T-helper 2 cell treated with Interferon-gamma antibody and Interleukin-4, amounts not matched to agents 5 μg/mL and 100 μg/mL, for 36 hours (primary cell): ENCODE measurements at places on chromosomes 3 and 15.
A peak's percentile ranks its signal among the peaks of the same experiment; 100 is the strongest.

- DNase-seq, result no peak
These were observed 70.7 kb downstream of the TNIK start for GRCh38 chr3:171389491-171389890.

DNA sequence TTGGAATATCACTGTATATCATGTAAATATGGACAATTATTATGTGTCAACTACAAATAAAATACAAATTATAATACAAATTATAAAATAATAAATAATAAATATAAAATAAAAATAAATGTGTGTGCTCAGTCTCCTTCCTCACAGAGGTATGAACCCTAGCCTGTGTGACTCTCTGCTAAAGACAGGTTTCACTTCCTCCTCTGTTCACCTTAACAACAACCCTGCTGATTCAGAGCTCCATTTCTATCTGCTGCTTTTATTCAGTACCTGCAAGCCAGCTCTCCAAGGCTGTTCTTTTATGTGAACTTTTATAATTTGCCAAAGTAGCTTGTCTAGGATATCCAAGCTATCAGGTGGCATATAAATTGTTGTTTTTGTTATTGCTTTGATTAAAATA is 610.7 kb upstream of the GRM7 start:
- no peak for DNase-seq

DNA sequence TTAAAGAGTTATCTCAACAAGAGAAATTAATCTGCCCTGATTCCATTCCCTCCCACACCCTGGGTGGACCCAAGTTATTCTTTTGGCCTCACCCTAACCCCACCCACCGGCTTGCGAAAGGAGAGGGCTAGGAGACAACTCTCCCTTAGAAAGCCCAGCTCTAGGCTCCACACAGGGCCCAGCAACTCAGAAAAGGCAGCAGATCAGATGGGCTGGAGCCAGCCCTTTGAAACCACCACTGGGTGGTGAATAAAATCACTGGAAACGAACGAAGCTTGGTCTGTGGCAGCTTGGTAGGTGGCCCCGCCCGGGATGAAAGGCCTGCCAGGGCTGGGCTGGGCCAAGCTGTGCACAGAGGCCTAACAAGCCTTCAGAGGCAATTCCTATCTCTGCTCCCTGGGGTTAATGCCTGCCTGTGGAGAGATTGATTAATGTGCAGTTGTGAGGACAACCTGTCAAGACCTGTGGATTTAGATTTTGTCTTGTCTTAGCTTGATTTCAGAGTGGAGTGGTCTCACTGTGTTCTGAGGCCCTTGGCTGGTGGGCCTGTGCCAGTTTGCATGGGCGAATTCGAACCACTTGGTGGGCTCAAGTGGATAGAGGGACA is 38.8 kb downstream of the BHLHE40 start:
- no peak for DNase-seq

- no peak for DNase-seq
These were observed 16.2 kb upstream of the PSTPIP1 start for GRCh38 chr15:76978522-76979330.

- no peak for DNase-seq
These were observed 172.7 kb upstream of the ADAMTS9 start for GRCh38 chr3:64860536-64860870.

DNA sequence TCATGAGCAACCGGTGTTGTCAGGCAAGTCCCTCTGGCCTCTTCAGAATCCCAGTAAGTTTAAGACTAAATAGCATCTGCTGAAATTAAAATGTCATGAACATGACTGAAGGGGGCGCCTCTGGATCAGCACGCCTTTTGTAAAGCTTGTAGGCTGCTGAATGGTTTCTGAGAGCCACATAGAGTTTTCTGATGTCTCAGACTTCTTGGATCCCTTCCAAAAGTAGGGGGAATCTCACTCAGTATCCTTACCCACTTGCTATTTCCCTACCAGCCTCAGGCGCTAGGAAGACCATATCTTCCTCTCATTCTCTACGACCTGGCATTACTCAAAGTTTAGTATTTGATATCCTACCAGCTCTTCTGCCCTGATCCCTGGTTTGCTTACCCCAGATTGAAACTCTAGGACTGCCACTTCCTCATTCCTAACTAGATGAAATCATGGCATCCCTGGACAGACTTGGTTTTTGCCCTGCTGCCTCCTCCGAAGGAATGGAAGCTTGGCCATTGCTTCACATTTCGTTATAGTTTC is 62.7 kb upstream of the CD47 start:
- DNase-seq, result peak; percentile 42

DNA sequence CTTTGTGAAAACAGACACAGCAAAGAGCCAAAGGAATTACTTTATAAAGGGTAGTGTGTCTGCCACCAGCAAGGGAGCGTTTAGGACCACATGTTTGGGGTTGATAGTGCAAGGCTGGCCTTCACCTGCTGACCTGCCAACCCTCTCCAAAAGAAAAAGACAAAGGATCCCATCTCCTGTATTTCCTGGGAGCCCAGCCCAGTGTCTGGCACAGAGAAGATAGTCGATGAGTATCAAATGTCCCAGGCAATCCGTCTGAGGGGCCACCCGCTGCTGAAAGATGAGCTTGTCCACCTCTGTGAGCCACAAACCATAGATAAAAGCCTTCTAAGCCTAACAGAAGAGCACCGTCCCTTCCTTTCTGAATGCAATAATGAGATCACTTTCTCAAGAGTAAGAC is 154.8 kb upstream of the CTNNB1 start:
- no peak for DNase-seq

DNA sequence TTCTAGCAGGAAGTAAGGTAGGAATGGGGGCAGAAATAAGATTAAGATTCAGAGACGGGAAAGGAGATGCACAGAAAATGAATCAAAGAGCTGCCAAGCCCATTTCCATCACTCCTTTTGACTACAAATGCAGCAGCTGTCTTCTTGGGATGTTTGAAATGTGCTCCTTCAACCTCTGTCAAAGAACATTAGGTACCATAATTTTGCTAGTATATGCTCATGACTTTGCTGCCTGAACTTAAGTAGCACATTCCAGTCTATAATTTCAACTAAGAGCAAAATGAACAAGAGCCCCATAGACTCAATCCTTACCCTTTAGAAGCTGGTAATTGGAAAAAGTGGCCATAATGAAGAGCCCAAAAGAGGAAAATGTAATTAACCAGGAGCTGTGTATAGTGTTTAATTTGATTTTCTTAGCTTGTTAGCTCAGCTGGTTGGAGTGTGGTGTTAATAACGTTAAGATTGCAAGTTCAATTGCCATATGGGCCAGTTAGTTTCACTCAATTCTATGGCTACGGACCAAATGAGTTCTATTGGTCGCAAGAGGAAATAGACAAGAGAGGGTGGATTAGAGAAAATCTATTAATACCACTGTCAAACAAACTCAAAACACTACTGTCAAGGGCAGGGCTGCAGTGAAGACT is 349.9 kb downstream of the ZBBX start:
- no peak for DNase-seq

- no peak for DNase-seq
These were observed 77.2 kb downstream of the OSBPL10 start for GRCh38 chr3:31903686-31904431.

GRCh38 chr3:55405436-55405835 is 81.7 kb downstream of the WNT5A start:
- no peak for DNase-seq

GRCh38 chr3:73681610-73682009 is 56.9 kb upstream of the PDZRN3 start:
- DNase-seq, result no peak

DNA sequence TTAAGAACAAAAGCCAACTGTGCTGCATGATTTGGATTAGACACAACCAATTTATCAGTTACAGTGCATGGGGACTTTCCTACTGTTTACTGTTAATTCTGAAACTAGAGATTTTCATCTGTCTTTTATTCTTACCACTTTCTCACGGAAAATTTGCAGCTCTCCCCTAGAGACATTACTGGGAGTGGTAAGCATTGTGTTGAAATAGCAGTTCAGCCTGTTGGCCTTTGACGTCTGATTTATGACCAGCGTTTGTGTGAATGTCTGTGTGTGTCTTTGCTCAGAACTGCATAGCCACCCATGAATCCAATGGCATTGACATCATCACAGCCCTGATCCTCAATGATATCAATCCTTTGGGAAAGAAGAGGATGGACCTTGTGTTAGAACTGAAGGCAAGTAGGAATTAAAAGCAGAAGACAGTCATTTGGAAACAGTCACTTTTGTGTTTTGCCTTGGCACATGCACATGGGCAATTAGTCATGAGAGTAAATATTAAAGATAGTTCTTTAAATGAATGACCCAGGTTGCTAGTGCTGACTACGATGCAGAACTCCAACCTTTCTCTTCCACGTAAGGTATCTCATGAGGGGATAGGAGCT is 202.2 kb upstream of the BHLHE40 start:
- peak; percentile 61 for DNase-seq

GRCh38 chr15:39593656-39594445 is 13.0 kb downstream of the THBS1 start:
- DNase-seq, result no peak

GRCh38 chr3:105322570-105323273 is 44.0 kb upstream of the ALCAM start:
- DNase-seq, result no peak

DNA sequence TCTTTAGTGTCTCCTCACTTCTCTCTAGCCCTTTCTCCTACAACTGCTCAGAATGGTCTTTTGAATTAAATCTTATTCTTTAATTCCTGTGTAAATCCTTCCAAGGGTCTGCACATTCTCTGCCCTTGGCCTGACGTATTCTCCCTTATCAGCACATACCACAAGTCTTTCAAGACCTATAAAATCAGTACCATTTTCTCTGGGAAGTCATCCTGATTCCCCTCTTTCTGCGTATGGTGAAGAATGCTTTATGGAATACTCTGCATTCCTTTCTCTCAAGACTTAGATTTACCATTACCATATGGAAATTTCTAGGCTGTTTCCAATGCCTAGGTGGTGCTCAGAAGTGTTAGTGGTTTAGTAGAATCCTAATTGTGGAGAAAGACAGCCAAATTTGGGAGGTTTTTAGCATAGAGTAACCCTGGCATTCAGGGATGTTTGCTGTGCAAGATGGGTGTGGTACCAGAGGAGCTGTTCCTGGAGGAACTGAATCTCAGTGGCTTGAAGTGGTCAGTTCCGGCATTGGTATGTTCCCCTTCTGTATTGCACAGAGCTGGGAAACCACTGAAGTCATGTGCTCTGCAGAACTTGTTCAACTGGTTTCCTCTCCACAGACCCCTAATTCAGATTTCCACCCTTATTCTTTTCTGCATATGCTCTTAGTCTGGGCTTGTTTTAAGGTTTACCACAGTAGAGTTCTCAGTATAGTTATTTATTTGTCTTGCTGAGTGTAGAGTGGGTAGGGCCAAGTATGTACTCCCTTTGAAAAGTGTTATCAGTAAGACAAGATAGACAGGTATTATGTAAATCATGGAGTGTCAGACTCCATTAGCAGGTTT is 24.5 kb downstream of the IQGAP1 start:
- DNase-seq, result no peak

GRCh38 chr3:70919661-70920060 is 607.2 kb upstream of the MDFIC2 start:
- no peak for DNase-seq

DNA sequence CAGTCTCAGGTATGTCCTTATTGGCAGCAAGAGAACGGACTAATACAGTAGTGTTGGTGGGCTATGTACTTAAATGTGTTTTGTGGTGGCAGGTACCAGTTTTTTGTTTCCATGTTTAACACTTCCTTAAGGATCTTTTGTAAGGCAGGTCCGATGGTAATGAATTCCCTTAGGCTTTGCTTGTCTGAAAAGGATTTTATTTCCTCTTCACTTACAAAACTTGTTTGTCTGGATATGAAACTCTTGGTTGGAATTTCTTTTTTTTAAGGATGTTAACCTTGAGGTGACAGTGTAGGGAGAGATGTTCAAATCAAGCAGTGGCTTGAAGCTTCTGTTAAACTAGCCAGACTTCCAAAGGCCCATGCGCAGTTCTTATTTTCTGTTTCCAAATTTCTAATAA is 122.2 kb upstream of the FGF7 start:
- no peak for DNase-seq

- no peak for DNase-seq
These were observed 542.7 kb upstream of the ADAMTS9 start for GRCh38 chr3:65230261-65231139.

GRCh38 chr15:88791637-88792036 is 11.6 kb upstream of the ACAN start:
- DNase-seq, result no peak

- DNase-seq, result no peak
These were observed 404.6 kb downstream of the WDR72 start for GRCh38 chr15:53354874-53355273.

DNA sequence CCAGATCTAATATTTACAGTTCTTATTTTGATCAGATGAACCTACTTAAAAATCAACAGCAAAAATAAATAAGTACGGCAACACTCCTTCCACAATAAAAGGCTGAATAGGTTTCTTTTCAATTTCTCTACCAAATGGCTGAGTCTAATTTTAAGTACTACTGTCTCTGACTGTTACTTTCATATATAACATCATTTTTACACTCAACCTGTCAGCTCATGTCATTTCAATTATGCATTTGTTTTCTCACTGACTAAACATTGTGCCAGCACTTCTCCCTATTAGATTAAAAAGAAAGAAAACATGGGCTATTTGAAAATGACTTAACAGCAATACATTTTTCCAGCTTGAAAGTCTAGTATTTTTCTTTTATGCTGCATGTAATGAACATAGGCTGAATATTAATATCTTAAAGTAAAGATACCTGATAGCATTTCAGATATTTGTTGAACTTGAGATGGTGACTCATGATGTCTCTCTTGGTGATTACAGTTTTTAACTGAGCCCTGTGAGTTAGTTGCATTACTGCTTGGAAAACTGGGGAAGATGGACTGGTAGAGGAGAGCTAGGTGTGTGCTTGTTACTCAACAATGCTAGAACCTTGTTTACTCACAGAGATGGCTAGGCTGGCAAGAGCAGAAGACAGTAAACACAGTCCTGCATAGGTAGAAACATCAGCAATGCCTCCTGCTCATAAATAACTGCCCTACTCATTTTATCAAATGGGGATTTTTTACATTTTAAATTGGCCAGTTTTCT is 73.9 kb downstream of the PEX5L start:
- DNase-seq, result no peak

DNA sequence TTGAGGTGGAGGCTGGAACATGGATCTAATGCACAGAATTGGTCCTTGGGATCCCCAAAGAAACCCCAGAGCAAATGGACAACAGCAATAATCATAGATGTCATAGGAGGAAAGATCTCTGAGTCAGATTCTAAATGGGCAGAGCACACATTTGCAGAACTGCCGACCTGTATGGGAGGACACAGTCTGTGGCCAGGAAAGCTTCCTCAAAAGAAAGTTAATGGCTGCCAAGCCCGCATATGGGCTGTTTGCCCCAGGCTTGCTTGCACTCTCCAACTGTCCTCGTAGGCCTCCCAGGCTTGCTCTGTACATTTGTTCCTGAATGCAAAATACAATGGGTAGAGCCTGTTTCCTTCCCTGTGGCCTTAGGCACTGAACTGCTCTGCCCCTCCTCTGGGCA is 102.0 kb upstream of the PLXNA1 start:
- DNase-seq, result no peak

GRCh38 chr3:53225651-53226050 is 30.2 kb downstream of the TKT start:
- no peak for DNase-seq

- DNase-seq, result peak; percentile 67
These were observed 18.7 kb upstream of the HDAC11 start for GRCh38 chr3:13461169-13462124.

- peak; percentile 48 for DNase-seq
These were observed 24.4 kb downstream of the RLBP1 start for GRCh38 chr15:89196994-89197393.
